ENCODE measurements at places on chromosomes 11 and 22. TPM values are rescaled to one million over a fixed set of nuclear protein-coding genes. Genes with fewer than 3 reads are reported as not detected.
A peak's percentile ranks its signal among the peaks of the same experiment; 100 is the strongest.

- DNase-seq, result no peak
Measured at GRCh38 chr11:123166071-123166559, 28.9 kb downstream of the CLMP start.

- no peak for DNase-seq
Measured at GRCh38 chr11:35141571-35141971, 2.6 kb downstream of the CD44 start.

The NAT10 gene
- 43.4 TPM for total RNA-seq

DNA sequence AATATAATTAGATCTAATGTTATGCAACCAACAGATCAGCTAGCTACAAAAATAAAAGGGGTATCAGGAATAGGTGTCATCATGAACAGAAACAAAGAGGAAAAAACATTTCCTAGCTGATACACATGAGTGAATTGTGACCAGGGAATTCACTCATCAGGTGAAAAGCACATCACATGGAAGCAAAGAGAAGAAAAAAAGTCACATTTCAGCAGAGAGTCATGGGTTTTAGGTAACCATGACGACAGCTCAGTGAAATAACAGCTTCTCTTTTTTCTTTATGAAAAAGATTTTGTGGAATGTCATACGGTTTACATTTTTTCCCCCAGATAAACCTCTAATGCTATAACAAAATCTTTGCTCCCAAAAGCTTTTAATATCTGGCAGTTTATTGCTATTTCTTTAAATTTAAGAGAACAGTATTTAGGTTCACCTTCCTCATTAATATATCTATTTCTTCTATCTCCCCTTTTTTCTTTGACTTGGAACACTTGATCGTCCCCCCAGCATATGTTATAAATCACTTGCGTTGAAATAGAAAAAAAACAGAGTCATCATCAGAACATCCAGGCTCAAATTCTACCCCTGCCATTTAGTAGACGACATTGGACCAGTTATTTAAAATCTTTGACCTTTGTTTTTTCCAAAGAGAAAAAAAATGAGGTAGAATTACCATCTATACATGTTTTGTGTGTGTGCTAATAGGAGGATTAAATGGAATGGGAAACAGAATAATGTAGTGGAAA lies 5.3 kb downstream of the TYR start:
- no peak for DNase-seq

The GPR83 gene
- 0.06 TPM for total RNA-seq

GRCh38 chr11:77198440-77198849 lies 70.4 kb downstream of the MYO7A start:
- DNase-seq, result peak; percentile 57

GRCh38 chr11:134638796-134639430 lies 226.9 kb upstream of the B3GAT1 start:
- DNase-seq, result no peak

GRCh38 chr11:27571154-27571810 lies 64.7 kb upstream of the LIN7C start:
- DNase-seq, result no peak

The SCGB2A2 gene
- total RNA-seq, result not detected

The CSNK2A3 gene
- total RNA-seq, result 2.1 TPM

- no peak for DNase-seq
Measured at GRCh38 chr11:86148345-86148747, 79.5 kb upstream of the PICALM start.

GRCh38 chr22:44952863-44953746 lies 56.7 kb downstream of the PHF21B start:
- DNase-seq, result no peak

- DNase-seq, result no peak
Measured at GRCh38 chr11:125773516-125773915, 5.1 kb downstream of the PATE2 start.

The OR52H1 gene
- not detected for total RNA-seq

- DNase-seq, result no peak
Measured at GRCh38 chr11:74085542-74085892, 76.6 kb upstream of the UCP3 start.

The SCARF2 gene
- 7.7 TPM for total RNA-seq

DNA sequence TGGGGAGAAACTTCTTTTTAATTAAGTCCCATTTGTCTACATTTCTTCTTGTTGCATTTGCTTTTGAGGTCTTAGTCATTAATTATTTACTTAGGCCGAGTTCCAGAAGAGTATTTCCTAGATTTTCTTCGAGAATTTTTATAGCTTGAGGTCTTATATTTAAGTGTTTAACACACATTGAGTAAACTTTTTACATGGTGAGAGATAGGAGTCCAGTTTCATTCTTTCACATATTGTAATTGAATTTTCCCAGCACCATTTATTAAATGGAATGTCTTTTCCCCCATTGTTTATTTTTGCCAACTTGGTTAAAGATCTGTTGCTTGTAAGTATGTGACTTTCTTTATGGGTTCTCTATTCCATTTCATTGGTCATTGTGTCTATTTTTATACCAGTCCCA lies 1344.0 kb upstream of the RAG2 start:
- DNase-seq, result peak; percentile 18

DNA sequence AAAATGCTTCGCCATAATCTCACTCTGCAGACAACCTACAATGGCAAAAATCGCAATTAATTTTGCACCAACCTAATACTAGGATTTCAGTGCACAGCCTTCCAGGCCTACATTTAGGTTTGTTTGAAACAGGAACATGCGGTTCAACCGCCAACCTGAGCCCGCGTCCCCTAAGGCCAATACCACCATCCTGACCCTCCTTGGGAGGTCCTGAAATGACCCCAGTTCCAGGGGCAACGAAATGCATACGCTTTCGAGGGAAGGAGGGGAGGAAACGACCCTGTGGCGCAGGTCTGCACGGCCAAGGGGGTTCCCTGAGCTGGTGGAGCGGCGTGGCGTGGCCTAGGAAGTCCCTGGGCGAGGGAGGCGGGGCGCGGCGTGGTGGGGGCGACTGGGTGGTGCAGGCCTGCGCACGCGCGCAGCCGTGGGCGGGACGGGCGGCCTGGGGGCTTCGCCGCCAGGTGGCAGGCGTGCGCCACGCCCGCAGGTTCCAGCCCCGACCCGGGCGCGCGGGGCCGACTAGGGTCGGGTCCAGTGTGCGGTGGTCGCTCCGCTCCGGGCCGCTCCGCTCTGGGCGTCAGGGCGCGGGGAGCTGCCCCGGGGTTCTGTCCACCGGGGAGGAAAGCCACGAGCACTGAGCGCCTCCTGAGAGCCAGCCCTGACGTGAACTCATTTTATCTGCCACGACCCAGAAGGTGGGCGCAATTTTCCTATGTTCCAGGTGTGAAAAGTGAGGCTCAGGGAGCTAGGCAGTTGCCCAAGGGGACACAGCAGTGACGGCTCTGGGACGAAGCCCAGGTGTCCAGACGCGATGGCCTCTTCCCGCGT lies 94.1 kb downstream of the SWAP70 start:
- DNase-seq, result peak; percentile 74

DNA sequence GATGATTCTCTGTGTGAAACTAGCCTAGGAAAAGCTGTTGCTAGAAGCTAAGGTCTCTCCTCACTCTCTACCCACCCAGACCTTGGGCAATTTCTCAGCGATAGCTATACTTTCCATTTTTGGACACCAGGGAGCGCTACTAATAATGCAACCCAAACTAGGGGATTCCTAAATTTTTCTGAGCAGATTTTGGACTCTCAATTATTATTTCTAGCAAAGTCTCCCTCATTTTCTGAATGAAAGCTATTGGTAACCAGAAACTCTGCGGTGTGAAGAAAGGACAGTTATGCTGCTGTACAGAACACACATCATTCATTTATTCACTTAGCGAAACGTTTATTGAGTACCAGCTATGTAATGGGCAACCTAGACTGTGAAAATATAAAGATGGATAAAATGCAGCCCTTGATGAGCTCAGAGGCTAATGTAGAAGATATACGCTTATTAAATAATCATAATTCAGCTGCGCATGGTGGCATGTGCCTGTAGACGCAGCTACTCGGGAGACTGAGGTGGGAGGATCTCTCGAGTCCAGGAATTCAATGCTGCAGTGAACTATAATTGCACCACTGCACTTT lies 6.1 kb upstream of the STIM1 start:
- peak; percentile 27 for DNase-seq

The SLC22A8 gene
- not detected for total RNA-seq

DNA sequence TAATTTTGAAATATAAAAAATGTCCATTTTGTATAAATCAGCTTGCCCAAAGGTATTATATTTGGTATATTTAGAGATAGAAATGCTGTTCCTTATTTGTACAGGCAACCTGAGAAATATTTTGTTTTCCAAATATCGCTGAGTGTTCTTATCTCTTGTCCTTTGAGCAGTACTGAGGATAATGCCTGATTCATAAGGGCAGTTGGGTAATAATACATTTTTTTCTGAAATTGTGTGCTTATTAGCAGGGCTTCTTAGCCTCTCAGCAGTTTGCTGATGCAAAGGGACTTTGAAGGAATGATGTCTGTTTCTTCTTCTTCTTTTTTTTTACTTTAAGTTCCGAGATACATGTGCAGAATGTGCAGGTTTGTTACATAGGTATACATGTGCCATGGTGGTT lies 69.1 kb downstream of the LDLRAD3 start:
- no peak for DNase-seq

The KRTAP5-9 gene
- not detected for total RNA-seq

The OLFML1 gene
- total RNA-seq, result 0.33 TPM

- DNase-seq, result no peak
Measured at GRCh38 chr11:88284336-88285050, 53.0 kb downstream of the CTSC start.

- no peak for DNase-seq
Measured at GRCh38 chr11:11622772-11623171, 967 bp upstream of the GALNT18 start.

The MS4A15 gene
- not detected for total RNA-seq

DNA sequence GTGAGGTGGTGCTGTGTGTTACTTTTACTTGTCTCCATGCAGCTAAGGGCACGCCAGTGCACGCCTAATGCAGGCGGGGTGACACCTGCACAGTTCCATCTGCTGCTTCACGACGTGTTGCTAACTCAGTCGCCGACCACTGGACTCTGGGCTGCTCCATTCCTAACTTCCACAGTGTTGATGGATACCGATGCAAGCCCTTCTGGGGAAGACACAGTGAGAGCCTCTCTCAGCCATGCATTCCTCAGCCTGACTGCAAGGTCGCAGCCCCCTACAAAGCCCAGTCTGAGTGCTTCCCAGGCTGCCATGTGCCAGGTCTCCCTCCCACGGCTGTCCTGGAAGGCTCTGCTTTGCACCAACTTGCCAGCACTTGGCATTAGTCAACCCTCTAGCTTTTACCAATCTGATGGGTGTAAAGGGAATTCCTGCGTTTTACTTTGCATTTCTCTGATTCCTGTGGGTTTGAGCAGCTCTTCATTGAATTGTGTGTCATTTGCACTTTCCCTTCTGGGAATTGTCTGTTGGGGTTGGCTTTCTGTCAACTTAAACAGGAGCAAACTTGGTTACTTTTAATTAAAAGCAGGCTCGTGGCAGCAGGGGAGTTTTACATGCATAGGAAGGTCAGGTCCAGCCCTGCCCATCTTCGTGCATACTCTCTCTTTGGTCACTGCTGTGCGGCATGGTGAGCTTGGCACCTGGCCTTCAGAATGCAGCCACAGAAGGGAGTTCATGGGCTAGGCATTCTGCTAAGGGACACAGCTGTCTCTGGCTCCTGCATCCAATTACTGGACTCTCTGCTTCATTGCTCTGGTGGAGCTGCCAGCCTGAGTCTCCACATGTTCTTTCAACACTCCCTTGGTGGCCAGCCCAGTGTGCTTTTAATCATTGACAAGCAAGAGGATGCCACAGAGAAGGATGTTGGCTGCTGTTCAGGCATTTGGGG lies 34.6 kb upstream of the SHANK2 start:
- DNase-seq, result peak; percentile 84

GRCh38 chr11:17595526-17596309 lies 48.7 kb downstream of the OTOG start:
- no peak for DNase-seq

- DNase-seq, result peak; percentile 53
Measured at GRCh38 chr11:31641477-31642062, 132.0 kb downstream of the ELP4 start.

- peak; percentile 91 for DNase-seq
Measured at GRCh38 chr11:27934830-27935145, 173.2 kb downstream of the KIF18A start.

DNA sequence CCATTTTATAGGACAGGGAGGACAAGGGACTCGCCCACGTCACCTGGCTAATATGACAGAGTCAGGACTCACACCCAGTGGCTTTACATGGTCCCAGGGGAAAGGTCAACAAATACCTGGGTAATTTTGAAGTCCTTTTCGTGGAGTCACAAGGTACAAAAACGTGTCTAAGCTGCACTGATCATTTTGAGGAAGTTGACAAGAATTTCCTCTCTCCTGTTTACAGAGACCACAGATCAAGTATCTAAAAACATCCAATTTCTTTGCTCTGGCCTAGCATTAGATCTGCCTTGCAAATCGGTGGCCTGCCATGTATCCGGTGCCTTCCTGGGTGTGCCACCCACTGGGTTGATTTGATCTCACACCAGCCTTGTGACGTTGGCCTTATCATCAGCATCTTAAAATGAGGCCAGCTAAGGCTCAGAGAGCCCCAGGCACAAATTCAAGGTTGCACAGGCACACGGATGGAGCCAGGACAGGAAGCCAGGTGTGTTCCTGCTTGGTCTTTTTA lies 17.6 kb downstream of the GDPD5 start:
- DNase-seq, result no peak

DNA sequence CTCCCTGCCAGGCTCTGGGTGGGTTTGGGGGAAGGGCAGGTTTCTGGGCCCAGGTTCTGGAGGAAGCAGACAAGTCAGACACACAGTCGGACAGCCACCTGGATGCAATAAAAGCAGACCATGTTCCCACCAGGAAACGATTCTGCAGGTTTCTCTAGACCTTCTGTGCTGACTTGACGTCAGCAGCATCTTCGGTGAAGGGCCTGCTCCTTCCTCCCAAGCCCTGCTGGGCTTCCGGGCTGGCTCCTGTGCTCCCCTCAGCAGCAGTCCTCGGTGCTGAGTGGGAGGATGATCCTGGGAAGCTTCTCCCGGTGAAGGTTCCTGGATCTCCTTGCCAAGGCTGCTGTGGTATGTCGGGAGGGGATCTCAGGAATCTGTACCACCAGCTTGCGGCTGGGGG lies 240.0 kb downstream of the GRIK4 start:
- DNase-seq, result no peak

DNA sequence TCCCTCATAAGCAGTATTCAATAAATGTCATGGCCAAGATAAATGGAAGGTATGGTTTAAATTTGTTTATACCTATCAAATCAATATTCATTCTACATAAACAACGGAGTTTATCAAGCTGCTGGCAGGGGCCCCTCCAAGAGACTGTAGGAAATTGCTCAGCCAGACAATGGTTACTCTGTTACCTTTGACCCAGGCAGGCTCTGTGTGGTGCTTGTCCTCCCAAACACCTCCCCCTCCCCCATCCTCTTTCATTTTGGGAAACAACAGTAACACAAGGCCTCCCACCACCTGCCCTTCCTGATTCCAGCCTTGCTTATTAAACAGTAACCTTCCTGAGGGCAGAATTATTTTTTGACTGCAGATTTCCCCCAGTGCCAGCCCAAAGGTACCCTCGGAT lies 10.5 kb upstream of the ZBTB16 start:
- DNase-seq, result no peak

DNA sequence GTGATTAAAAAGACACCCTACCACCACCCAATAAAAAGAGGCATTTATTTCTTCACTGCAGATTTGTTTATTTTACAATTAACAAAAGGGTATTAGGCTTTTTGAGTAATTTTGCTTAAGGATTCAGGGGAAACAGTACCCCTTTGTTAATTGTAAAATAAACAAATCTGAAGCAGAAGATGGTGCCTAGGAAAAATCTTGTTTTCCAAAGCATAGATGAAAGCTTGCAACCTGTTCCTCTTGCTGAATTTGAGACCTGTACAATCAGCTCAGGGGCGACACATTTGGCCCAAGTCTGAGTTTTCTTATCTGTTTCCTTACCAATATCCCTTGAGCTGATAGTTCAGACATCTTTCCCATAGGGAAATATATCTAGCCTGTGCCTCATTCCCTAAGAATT lies 171.9 kb downstream of the GRIA4 start:
- no peak for DNase-seq
